Stimulated activated CD4-positive, alpha-beta T cell treated with anti-CD3 and anti-CD28 coated beads, Interleukin-15, amount 100 ng/mL, for 1 hour (primary cell): ENCODE measurements at places on chromosomes 7 and 10.
A peak's percentile ranks its signal among the peaks of the same experiment; 100 is the strongest.

- no peak for DNase-seq
Observed at GRCh38 chr10:31315453-31315852, 3.6 kb upstream of the ZEB1 start.

DNA sequence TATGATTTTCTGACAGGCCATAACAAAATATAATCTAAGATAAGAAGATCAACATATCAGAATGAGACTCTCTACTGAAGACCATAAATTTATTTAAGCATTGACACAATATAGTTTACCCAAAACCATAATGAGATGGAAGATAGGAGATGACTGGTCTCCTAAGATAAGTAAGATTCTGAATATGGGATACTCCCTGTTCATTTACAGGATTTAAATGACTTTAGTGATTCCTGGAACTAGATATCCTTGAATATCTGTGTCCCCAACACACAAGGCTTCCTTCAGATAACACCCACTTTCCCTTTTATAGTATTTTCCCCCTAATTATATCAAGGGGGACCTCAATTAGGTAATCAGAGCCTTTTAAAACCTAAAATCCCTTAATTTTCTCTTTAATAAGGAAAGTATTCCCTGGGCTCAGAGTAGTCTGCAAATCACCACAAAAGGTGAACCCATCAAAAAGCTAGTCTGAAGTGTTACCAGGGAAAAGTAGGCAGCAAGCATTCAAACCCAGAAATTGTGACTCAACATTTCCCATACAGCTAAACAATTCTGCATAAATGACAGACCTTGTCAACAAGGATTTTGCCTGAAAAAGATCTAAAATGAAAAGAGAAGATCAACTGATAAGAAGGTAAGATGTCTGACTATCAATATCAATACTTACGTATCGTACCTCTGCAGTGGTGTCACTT, 99.9 kb downstream of the CNOT4 start:
- no peak for DNase-seq

- no peak for DNase-seq
Observed at GRCh38 chr10:53645951-53646350, 873.4 kb upstream of the MBL2 start.

GRCh38 chr10:123139521-123140163, 3.9 kb downstream of the HMX3 start:
- no peak for DNase-seq

GRCh38 chr10:62811159-62811875, 4.8 kb downstream of the EGR2 start:
- DNase-seq, result peak; percentile 31

- DNase-seq, result no peak
Observed at GRCh38 chr10:77004917-77005564, 632.6 kb downstream of the KCNMA1 start.

DNA sequence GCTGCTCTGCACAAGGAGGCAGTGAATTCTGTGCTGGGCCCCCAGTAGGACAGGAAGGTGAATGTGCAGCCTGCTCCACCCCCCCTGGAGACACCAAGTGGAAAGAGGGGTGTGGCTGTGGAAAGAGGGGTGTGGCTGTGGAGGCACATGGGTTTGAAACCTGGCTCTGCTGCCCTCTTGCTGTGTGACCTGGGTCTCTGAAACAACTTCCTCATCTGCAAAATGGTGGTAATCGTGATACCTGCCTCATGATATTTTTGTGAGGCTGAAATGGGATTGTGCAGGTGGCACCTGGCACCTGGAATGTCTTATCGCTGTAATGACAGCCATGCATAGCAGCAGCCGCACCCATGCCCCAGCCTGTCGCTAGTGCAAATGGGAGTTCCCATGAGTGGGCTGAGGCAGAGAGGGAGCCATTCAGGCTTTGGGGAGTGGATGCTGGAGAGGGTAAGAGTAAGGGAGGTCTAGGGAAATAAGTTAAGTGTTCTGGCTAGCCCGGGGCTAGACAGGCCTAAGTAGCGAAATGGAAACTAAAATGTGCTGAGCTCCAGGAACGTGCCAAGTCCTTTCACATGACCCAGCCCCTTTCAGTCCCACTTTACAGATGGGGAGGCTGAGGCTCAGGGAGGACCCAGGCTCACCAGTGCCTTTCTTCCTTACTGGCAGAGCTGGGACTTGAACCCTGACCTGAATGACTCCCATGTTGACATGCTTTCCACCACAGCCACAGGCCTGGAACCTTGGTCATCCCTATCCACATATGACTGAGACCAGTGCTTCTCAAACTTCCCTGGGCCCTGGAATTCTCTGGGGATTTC, 35.0 kb downstream of the C10orf105 start:
- no peak for DNase-seq

DNA sequence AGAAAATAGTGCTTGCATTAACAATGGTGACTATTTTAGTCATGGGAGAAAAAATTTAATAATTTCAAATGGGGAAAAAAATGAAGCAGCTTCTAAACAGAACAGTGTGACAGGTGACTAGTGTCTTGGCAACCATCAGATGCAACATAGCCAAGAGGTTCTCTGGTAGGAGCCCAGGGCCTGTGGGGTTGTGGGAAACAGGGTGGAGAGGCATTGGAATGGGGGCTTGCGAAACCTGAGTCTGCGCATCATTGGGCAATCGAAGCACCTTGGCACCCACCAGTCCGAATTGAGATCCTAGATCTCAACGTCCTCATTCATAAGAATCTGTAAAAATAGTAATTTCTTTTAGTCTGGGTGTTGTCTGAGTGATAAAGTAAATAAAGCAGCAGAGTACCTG, 19.2 kb upstream of the PARD3 start:
- DNase-seq, result no peak
